Activated T-helper 17 cell treated with anti-CD3 and anti-CD28 coated beads, Interleukin-2, amount 50 U/mL, for 72 hours (primary cell): ENCODE measurements at places on chromosomes 16 and 17.

GRCh38 chr17:54785643-54786268, 114.9 kb upstream of the TOM1L1 start:
- ATAC-seq, result no peak

GRCh38 chr16:72142476-72142875, 29.5 kb downstream of the PMFBP1 start:
- no peak for ATAC-seq

GRCh38 chr17:61335105-61335844, 64.4 kb upstream of the TBX2 start:
- ATAC-seq, result no peak

DNA sequence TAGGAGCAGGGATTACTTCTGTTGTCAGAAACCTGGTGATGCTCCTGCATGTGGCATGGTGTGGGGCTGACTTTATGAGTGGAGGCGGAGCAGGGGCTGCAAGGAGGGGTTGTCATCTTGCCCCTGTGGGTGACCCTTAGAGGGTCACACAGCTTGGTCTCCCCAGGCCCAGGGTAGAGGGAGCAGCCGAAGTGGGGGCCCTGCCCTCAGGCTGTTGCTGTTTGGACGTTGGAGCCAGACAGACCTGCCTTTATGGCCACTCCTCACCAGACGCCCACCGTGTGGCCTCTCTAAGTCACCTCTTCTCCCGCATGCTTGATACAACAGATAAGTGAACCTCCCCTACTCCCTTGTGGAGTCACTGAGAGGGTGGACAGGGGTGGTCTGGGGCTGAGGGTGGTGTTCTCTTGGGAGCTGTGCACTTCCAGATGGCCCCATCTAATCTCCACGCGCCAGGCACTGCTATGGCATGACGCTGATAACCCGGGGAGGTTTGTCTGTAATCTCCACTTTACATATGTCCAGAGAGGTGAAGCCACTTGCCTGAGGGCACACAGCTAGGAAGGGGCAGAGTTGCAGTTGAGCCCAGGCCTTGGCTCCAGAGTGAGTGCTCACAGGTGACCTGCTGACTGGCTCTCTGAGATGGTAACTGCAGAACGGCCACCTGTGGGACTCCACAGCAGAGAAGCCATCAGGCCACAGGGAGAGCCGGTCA, 10.0 kb downstream of the MAP2K3 start:
- no peak for ATAC-seq

DNA sequence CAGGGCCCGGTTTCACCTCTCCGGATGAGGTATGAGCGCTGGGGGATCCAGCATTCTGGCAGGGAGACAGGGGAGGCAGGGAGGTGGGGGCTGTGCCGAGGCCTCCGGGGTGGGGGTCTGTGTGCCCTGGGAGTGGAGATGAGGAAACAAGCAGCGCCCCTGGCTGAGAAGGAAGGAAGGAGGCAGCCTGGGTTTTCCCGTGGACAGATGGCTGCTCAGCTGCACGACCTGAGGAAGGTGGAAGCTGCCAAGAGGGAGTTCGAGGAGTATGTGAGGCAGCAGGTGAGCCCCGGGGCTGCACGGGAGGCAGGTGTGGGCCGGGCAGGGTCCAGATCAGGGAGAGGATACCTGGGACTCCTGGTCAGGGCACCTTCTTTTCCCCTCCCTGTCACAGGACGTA, 4.3 kb downstream of the RNF112 start:
- no peak for ATAC-seq
